Activated CD4-positive, alpha-beta T cell treated with anti-CD3 and anti-CD28 coated beads, Interleukin-2, amount 50 U/mL, for 4 hours (primary cell): ENCODE measurements at places on chromosomes 2 and 18.

GRCh38 chr2:104598636-104599035, 255.3 kb upstream of the POU3F3 start:
- no peak for DNase-seq

GRCh38 chr18:10522574-10522973, 3.3 kb upstream of the NAPG start:
- no peak for DNase-seq

- no peak for DNase-seq
Measured at GRCh38 chr18:5462227-5462626, 81.6 kb downstream of the EPB41L3 start.

DNA sequence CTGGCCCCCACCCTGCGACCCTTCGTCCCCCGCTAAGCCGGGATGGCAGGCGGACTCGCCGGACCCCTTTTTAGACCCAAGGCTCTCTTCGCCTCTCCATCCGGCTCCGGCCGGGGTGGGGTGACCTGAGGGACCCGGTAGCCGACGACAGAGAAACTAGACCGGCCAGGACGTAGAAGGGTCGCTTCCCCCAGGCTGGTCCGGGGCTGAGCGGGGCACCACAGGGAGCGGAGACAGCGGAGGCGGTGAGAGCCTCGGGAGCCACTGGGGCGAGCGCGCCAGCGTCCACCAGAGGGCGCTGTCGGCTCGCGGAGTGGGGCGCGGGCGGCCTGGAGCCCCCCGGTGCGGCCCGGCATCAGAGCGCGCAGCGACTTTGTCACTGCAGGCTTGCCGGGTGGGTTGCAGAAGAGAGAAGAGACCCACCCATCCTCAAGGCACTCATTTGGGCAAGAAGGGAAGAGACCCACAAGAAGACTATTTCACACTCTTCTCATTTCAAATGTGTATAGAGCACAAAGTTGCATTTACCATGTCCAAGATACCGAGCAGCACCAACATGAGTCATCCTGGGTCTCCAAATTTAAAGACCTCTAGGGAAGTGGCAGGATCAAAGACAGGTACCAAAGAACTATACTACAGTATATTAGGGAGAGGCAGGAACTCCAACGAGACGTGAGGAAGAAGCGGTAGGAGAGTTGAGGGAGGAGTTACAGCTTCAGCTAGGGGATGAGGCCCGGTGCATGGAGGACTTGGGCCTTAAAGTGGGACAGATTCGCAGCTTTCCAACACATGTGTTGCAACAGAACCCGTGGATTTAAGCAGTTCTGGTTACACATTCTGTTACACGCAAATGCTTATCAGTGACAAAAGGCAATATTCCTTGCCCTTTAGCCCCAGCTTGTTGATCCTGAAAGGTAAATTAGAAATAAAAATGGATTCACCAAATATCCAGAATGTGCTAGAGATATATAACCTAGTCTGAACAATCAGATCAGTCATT, 7.6 kb upstream of the PRKCE start:
- peak; percentile 67 for DNase-seq

- DNase-seq, result no peak
Measured at GRCh38 chr2:136916131-136916530, 150.8 kb downstream of the THSD7B start.

GRCh38 chr2:48541666-48542389, 11.9 kb downstream of the STON1 start:
- no peak for DNase-seq

DNA sequence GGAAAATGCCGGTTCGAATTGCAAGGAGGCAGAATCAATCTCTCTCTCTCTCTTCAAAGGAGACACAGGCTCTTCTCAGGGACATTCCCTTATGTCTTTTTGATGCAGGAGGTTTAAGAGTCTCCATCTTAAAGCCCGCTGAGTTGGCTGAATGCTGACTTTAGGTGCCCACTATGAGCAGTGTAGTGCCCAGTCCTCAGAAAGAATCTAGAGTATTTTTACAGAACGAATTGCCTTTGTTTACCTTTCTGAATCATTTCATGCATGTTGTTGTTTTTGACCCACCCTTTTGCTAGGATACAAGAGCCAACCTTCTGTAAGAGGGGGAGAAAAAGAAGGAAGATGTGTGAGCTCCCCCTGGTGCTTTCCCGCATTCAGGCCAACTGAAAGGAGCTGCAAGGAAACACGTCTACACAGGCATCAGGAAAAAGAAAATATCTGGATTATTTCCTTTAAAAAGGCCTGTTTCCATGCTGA, 193.5 kb upstream of the TCF4 start:
- no peak for DNase-seq

DNA sequence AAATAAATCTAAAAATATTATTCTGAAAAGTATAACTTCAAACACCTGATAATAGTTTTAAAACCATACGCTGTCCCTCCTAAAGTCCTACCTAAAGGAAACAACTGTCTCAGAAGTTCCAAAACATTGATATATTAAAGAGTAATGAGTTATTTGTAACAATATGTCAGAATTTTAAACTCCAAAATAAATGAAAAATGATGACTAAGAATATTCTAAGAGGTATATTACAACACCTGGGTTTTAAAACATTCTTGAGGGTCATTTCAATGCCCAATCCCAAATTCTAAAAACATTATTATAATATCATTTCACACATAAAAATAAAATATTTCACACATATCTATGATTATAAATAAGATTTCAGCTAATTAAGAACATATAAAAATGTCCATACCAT, 20.2 kb downstream of the KIDINS220 start:
- no peak for DNase-seq

DNA sequence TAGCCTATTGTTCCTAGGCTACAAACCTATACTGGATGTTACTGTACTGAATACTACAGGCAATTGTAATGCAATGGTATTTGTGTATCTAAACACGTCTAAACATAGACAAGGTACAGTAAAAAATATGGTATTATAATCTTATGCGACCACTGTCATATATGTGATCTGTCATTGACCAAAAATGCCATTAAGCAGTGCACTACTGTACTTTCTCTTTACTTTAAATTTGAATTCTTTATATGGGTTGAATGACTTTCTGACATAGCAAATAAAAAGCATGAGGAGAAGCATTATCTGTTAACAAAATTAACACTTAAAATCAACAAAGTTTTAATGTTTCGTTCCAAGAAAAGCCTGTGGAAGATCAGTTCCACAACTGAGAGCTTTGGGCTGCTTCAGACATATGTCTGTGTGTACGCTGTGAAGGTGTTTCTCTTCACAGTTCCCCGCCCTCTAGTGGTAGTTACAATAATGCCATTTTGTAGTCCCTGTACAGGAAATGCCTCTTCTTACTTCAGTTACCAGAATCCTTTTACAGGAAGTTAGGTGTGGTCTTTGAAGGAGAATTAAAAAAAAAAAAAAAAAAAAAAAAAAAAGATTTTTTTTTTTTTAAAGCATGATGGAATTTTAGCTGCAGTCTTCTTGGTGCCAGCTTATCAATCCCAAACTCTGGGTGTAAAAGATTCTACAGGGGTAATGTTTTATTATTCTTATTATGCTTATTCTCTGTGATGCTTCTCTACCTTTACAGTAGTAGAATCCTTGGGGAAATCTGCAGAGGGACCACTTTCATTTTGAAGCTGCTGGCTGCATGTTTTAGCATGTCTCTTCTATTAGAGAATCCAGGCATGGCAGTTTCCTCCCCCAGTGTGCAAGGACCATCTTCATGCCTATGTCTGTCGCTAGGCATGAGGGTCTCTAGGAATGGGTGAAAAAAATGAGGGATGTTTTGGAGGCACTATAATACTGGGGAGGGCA, 54.5 kb downstream of the SCN2A start:
- no peak for DNase-seq

DNA sequence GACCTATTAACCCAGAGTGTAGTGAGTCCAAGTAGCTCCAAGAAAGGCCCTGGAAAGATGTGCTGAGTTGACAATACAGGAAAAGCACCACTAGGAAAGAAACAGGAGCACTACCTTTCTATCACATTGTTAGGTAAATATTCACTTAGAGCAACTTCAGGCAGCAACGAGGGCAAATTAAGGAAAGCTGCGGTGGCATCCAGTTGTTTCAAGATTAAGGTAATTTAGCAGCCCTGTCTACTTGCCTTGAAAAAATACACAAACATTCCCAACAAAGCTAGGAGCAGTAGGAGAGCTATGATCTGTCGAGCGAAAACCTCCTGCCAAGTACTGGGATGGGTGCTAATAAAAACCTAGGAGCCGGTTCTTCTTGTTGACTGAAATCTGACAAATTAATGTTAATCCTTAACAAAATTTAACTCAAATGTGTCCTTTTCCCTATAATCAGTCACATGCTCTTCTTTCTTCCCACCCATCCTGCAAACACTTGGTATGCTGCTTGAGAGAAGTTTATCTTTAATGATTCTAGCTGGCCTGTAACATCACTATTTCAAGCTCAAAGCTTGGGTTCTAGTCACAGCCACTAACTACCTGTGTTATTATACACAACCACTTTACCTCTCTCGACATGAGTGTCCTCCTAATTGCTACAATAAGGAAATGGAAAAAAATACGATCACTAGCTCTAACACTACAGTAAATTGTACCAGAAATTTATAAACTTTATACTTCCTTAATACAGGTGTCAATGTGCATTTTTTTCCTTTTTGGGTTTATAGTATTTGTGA, 2.0 kb downstream of the ACAA2 start:
- no peak for DNase-seq

- no peak for DNase-seq
Measured at GRCh38 chr2:214076527-214076926, 334.3 kb upstream of the VWC2L start.

- DNase-seq, result no peak
Measured at GRCh38 chr18:42850174-42851083, 265.1 kb downstream of the RIT2 start.
